NB4 (cell line): ENCODE measurements at places on chromosomes 5 and 9.

GRCh38 chr5:136768457-136768856 is 403.1 kb upstream of the TRPC7 start:
- no peak for DNase-seq

DNA sequence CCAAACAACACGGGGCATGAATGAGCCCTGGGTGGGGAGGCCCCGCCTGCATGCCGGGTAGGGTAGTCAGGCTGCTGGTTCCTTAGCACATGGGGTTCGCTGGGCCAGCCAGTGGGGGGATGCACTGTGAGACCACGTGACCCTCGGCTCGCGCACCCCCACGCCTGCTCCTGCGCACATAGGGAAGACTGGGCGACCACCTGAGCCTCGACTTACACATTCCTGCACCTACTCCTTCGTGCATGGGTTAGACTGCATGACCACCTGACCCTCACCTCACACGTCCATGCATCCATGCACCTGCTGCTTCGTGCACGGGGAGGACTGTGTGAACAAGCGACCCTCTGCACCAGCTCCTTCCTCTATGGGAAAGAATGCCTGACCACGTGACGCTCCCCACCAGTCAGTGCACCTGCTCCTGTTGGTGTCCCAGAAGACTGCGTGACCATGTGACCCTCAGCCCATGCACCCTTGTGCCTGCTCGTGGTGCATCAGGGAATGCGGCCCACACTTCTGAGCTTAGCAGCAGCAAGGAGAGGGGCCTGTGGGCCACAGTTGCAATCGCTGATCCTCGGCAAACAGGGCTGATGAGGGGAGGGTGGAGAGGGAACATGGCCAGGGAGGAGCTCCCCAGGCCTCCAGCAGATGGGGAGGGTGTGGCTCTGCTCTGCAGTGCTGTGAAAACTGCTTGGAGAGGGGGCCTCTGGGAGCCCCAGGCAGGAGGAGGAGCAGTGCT is 18.1 kb downstream of the LPCAT1 start:
- DNase-seq, result no peak

DNA sequence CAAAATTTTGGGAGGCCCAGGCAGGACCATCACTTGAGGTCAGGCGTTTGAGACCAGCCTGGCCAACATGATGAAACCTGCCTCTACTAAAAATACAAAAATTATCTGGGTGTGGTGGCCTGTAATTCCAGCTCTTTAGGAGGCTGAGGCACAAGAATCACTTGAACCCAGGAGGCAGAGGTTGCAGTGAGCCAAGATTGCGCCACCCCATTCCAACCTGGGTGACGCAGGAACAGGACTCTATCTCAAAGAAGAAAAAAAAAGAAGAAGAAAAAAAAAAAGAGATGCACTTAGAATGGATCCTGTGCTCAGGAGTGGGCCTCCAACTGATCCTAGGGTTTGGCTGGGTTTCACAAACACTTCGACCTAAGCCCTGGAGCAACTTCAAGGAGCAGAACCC is 45.1 kb downstream of the GLDC start:
- no peak for DNase-seq

GRCh38 chr9:97936998-97937397 is 974 bp downstream of the HEMGN start:
- no peak for DNase-seq

DNA sequence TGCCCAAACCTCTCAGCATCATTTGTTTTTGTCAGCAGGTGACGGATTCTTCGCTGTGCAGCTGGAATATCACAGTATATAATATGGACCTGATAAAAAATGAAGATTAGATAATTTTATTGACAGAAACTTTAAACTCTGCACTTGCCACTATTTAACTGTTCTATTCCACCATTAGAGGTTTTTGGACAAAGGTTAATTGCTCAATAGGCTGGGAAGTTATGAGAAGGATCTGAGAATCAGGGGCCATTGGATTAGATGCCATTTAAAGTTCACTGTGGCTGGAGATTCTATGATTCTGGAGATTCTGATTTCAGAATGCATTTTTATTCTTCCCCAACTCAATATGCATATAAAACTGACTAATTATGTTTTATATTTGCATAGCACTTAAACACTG is 59.8 kb upstream of the ANXA1 start:
- DNase-seq, result no peak

DNA sequence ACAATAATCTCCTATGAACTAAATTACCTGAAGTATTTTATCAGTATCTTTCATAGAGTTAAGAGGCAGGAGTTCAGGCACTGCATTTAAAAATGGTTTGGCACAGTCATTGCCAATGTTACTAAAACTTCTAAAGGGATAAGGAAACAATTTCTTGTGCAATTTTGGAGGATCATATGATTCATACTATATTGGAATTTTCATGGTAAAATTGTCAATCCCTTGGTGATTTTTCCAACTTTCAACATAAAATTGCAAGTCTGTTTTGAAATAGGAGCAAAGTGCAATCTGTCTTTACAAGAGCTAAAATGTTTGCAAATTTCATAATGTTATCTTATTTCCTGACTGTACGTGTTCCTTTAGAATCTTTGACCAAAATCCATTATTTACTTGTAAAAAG is 211.1 kb downstream of the DMRTA1 start:
- no peak for DNase-seq

DNA sequence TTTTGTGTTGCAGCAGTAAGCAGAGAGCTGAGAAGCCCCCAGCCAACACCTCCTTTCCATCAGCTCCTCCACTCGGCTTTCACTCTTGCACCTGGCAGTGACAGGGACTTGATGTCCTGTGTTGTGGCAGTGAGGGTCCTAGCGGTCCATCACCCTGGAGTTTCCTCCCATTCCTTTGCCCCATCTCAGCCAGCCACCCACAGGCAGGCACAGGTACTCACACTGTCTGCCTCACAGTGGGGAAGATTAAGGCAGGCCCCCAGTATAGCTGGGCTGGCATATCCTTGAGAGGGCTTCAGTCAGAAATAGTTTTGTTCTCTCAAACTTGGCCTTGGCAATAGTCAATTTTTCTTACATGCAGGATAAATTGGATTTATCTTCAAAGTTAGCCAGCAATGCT is 362.7 kb downstream of the GADD45G start:
- no peak for DNase-seq

DNA sequence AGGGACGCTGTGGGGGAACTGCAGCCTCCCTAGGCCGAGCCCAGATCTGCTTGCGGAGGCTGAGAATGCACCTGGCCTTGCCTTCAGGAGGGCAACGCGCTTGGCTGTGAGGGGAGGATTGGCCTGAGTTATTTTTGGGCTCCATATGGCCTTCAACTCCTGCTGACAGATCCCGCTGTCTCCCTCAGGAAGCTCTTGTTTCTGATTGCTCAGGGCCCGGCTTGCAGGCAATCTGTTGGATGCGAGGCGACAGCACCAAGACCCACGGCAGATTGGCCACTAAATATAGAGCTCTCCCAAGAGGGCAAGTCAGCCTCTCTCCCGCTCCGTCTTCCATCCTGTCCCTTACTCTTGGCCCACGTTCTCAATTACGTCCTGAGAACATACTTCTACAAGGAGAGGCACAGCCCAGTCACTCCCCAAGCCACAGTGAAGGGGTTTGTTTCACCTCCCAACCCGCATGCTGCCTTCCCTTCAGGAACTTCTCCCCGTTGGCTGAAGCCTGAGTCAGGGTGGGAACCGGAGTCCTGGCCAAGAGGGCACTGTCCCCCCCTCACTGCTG is 53.6 kb downstream of the RASGEF1C start:
- no peak for DNase-seq

DNA sequence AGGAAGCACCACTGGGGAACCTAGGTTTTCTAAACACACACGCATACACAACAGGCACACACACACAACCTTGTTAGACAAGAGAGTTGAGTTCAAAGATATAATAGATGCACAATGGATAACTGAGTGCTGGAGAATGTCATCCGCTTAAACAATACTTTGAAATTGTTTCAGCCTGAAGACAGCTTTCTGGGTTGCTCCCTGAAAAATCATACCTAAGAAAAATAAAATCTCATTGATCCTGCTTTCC is 126.1 kb downstream of the TMEM161B start:
- DNase-seq, result no peak

GRCh38 chr9:18056269-18056992 is 417.5 kb upstream of the ADAMTSL1 start:
- no peak for DNase-seq

- no peak for DNase-seq
Measured at GRCh38 chr5:67648201-67648671, 451.6 kb upstream of the CD180 start.

- no peak for DNase-seq
Measured at GRCh38 chr5:42496397-42497156, 73.3 kb downstream of the GHR start.

DNA sequence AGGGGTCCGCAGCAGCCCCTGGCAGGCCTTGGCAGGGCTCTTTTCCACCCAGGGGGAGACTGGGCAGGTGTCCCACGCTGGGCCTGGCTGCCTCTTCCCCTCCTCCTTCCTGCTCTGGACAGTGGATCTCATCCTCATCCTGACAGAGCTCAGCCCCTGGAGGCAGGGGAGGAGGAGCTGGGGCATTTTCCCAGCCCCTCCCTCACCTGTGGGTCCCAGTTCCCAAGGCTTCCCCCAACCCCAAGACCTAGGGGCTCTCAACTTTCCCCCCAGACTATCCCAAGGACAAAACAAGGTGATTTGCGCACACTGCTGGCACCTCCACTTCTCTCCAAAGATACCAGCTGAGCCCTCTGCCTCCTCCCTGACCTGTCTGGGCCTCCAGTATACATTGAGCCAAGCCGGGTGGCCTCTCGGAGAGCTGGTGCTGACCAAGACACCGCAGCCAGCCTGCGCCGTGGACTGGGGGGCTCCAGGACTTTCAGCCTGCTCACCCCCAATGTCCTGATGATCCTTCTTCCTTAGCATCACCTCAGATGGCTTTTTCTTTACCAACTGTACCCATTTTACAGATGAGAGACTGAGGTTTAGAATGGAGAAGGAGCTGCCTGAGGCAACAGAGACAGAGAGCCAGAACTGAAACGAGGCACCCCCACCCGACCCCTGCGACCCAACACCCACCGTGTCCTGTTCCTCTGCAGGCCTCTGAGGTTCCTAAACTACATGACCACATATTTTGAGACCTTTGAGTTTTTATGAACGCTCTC is 126.6 kb downstream of the BARX1 start:
- no peak for DNase-seq

DNA sequence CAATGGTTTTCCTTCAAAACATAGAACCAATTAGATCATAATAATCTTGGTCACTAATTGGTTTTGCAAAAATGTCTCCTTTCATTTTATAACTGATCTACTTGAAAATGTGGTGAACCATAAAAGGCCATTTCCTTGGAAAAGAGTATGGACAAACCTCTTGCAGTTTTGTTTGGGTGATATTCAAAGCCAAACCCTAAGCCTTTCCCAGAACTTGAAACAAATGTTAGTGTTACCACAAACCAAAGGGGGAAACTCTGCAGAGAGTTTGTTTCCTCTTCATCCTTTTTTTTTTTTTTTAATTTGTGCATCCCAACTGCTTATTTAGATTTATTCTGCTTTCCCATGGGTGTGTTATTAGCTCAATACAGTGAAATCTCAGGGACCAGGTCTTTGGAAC is 204.4 kb upstream of the ADAMTSL1 start:
- no peak for DNase-seq

DNA sequence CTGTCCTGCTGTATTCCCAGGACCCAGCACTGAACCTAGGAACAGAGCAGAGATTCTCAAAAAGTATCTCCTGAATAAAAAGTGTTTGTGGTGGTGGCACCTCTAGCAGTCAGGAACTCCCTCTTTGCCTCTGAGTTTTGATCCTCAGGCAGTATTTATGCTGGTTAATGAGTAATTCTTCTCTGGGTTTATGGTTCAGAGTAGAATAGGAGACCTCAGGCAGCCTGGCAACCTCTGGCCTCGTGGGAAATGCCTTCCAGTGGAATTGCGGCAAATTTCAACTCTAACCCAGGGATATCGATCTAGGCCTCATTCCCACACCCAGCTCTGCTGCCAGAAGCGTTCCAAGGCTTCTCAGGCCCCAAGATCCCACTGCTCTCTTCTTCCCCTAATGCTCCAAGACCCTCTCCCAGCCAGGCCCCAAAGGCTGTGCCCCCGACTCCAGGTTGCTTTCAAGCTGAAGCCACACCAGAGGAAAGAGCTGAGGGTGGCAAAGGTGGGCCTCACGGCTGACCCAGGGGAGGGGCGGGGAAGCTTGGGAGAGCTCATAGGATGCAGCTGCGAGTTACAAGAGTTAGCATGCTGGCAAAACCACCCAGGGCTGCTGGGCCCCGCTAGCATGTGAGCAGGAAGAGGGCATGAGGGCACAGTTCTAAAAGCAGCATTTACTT is 10.9 kb upstream of the HDHD3 start:
- DNase-seq, result no peak

DNA sequence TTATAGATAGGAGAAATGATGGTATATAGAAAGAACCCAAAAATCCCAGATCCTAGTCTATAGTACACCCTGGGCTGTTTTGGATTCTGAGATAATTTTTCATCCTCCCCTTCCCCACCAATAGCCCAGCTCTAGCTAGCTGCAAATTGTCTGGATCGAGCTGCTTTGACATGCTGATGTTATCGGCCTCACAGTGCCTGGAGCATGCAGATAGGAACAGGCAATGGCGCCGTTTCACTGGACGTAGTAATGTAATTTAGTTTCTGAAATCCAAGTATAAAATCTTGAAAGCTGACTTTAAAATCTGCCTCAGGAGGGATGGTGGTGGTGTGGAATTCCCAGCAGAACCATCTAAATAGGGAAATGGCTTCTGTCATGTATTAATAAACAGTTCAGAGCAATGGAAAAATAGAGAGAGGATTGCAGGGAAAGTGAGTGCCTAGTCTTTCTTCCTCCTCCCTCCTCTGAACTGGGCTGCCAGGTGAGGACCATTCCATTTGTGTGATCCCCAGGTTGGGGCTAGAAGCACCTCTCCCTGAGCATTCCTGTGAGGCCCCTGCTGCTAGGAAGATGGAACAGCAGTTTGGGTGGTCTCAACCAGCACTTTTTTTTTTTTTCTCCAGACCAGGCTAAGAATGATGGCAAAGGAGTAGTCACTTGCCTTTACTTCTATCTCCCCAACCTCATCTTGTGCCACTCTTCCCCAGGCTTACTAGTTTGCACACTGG is 31.9 kb downstream of the FAM219A start:
- DNase-seq, result no peak

GRCh38 chr5:98839469-98840383 is 66.3 kb downstream of the RGMB start:
- DNase-seq, result peak; percentile 4

DNA sequence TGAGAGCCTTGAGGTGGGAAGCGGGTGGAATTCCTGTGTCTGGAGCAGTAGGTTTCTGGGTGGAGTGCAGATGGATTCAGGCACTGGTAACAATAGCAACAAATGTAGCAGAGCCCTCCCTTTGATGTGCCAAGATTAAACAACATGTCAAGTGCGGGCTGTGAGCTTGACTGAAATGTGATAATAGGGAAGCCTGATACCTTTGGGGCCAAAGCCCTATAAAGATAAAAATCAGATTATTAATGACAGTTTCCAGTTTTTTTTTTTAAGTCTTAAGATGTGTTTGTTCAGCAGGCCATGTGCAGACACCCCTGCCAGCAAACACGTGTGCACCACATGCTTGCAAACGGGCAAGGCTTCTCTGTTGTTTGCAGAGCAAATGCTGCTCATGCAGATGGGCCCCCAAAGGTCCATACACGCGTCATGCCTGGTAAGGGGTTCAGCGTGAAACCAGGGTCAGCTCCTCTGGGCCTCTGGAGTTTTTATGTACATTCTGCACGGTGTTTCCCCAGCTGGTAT is 193.2 kb downstream of the GADD45G start:
- no peak for DNase-seq
